ENCODE measurements at places on chromosomes 7 and 10.

- DNase-seq: no peak
Measured at GRCh38 chr7:141648276-141649114, 53.5 kb downstream of the DENND11 start.

DNA sequence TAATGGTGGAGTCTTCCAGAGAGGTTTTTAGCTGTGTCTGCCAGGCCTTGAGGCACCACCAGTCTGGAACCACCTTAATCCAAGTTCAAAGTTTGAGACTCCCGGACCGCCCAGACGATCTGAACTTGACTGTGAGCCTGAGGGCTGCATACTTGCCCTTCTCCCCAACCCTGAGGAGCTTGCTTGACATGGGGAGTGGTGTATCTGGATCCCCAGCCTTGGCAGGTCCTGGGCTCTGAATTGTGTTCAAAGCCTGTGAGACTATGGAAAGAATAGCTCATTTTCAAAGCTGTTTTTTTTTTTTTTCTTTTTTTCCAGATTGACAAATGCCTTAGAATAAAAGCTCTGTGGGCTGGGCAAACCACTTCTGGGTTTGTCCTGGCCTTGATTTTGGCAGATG is 22.3 kb upstream of the CAMK1D start:
- DNase-seq: no peak

GRCh38 chr7:6705959-6706665 is 635 bp downstream of the ZNF12 start:
- DNase-seq: no peak

- no peak for DNase-seq
Measured at GRCh38 chr7:46175221-46175620, 254.1 kb upstream of the IGFBP3 start.

- DNase-seq: no peak
Measured at GRCh38 chr10:68954904-68955303, 1.1 kb upstream of the DDX21 start.

DNA sequence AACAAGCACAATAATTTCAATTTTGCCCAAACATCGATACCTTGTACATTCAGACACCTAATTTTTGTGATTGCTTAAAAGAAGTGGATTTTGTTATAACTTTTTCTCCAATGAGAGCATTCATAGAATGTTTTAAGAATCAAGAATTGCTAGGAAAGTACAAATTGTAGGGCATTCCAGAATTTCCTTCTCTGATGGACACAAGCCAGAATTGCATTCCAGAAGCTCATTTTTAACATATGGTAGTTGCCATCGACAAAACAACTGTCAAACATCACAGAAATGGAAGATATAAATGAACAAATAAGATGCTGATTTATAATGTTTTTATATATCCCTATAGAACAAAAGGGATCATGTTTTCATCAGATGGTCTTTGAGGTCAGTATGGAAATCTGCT is 258.4 kb upstream of the NPVF start:
- DNase-seq: no peak

GRCh38 chr7:5689716-5690115 is 91.7 kb downstream of the RNF216 start:
- no peak for DNase-seq

- no peak for DNase-seq
Measured at GRCh38 chr7:21077602-21078001, 290.9 kb upstream of the SP8 start.

DNA sequence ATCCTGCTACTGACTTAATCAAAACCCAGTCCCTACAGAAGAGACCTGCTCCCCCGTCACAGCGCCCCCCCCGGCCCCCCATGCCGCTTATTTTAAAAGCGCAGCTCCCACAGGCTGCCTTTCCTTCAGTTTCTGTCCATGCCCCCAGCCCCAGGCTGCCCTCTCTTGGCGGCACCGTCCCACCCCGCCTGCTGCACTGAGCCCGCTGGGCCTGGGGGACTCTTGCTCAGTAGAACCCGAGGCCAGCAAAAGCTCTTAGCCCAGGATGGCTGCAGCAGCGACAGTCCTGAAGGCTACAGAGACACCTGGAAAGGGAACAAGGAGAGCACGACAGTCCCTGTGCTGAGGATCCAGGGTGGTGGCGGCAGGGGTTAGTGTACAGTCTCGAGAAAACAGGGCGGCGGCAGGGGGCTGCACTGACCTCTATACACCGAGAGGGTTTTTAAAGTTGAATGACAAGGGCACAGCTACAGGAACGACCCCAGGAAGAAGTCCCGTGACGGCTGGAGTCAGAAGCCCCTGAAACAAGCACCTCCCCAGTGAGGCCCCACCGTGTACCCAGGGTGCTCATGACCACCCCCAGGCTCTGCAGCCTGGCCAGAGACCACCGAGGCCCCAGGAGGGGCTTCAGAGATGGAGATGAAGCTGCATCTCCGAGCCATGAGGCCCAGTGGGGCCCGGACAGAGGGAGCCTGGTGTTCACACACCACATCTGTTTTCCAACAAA is 54.4 kb downstream of the ZRANB1 start:
- no peak for DNase-seq

All from GDM1 (cell line).